ENCODE measurements at places on chromosomes 1 and 21. TPM values are rescaled to one million over a fixed set of nuclear protein-coding genes. Genes with fewer than 3 reads are reported as not detected.

DNA sequence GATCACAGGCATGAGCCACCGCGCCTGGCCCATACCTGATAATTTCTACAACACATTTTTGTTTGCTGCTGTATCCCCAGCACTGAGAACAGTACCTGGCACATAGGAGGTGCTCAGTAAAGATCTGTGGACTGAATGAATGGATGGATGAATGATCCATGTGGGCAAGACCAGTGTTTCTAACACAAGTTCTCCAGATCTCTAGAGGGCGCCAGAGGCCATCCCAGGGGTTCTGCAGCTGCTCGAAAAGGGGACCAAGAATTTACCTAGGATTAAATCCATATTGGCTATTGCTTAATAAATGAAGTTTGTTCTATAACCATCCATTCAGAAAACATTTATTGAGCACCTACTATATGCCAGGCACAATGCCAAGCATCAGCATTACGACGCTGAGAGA lies 167.7 kb downstream of the ACTL8 start:
- no peak for DNase-seq

DNA sequence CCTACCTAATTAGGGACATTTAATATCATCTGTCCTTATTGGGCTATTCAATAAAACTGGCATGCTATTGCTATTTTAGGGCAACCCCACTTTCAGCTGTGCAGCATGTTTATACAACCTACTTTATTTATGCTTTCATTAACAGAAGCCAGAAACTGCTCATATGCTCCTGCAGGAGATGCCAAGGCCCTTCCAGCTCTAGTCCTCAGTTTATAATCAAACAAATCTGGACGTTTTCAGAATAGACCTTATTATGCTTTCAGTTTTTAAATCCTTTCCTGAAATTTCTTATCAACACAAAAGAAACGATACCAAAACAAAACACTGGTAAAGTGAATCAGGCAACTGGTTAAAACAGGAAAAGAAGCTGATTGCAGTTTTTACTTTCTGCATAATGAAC lies 53.2 kb downstream of the PTGS2 start:
- DNase-seq = no peak

The HSD3B2 gene
- polyA plus RNA-seq = not detected

DNA sequence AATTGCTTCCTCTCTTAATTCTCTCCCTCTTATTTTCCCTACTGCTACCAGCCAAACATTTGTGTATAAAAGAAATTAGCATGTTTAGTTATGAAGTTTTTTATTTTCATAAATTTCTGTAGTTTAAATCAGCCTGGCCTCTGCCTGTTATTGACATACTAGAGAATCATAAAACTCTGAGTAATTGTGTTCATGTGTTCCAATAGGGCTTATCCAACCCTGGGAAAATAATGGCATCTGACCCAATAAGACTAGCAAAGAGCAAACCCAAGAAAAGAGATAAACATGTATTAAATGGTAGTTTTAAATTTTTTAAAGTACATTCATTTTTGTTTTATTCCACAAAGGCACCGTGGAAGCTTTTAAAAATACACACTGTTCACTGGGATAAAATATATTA lies 404.3 kb downstream of the HLX start:
- no peak for DNase-seq

The EGLN1 gene
- 44.3 TPM for polyA plus RNA-seq

- no peak for DNase-seq
These were observed 615 bp downstream of the KRTAP10-5 start for GRCh38 chr21:44579833-44580144.
